ENCODE measurements at places on chromosomes 7 and 10. TPM values are rescaled to one million over a fixed set of nuclear protein-coding genes. Genes with fewer than 3 reads are reported as not detected.

FXYD4 gene
- total RNA-seq = not detected

C10orf90 gene
- total RNA-seq = not detected

RBM20 gene
- total RNA-seq = 101 TPM

ANXA8 gene
- total RNA-seq = not detected

CLRN3 gene
- not detected for total RNA-seq

PANK1 gene
- total RNA-seq = 21.4 TPM

SUN3 gene
- total RNA-seq = not detected

LBX1 gene
- total RNA-seq = not detected

PRLHR gene
- total RNA-seq = not detected

KLLN gene
- 0.19 TPM for total RNA-seq

FOXI2 gene
- 0.08 TPM for total RNA-seq

MKI67 gene
- total RNA-seq = 1.2 TPM

SCIN gene
- total RNA-seq = not detected

BICC1 gene
- 5.7 TPM for total RNA-seq

TCERG1L gene
- total RNA-seq = not detected

GPC2 gene
- 0.25 TPM for total RNA-seq

GBX1 gene
- total RNA-seq = 1.9 TPM

ARMC3 gene
- total RNA-seq = not detected

LAMB1 gene
- 60.0 TPM for total RNA-seq

TMEM130 gene
- total RNA-seq = not detected

FAM25A gene
- not detected for total RNA-seq

ABCF2 gene
- total RNA-seq = 30.5 TPM

ELFN1 gene
- 10.5 TPM for total RNA-seq

CPA4 gene
- not detected for total RNA-seq

PVRIG gene
- total RNA-seq = not detected

MPP7 gene
- total RNA-seq = 14.7 TPM

MYO3A gene
- total RNA-seq = not detected

DNAH11 gene
- total RNA-seq = 0.74 TPM

LRRTM3 gene
- total RNA-seq = not detected

ENKUR gene
- total RNA-seq = not detected

OR2A1 gene
- total RNA-seq = not detected

ABCB1 gene
- 1.0 TPM for total RNA-seq

PLXNA4 gene
- total RNA-seq = 18.1 TPM

LRRD1 gene
- not detected for total RNA-seq

CSGALNACT2 gene
- 7.1 TPM for total RNA-seq

ARHGAP22 gene
- total RNA-seq = 3.8 TPM

GPR26 gene
- total RNA-seq = not detected

RPEL1 gene
- total RNA-seq = not detected
